ENCODE measurements at places on chromosomes 7 and 10. TPM values are rescaled to one million over a fixed set of nuclear protein-coding genes. Genes with fewer than 3 reads are reported as not detected.

- DNase-seq = no peak
These were observed 17.5 kb upstream of the SNX8 start for GRCh38 chr7:2331707-2332106.

DNA sequence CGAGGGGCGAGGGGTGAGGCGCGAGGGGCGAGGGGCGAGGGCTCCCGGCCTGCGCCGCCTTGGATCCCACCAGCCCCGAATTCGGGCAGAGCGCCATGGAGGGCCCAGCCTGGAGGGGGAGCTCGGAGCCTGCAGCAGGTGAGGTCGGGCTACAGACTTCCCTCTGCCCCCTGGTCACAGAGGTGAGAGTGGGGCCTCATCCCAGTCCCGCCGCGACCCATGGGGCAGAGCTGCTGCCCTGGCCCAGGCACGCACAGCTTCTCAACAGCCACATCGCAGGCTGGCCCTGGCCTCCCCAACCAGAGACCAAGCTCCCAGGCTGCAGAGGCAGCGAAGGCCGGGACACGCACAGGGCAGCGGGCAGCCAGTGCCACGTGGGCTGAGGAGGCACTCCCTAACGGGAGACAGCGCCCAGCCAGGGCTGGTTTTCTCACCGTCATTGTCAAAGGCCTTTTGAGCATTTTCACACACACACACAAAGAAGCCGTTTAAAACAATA is 191.8 kb downstream of the PTPRN2 start:
- DNase-seq = peak; percentile 6

- DNase-seq = no peak
These were observed 66.1 kb downstream of the MBL2 start for GRCh38 chr10:52706332-52707070.

DNA sequence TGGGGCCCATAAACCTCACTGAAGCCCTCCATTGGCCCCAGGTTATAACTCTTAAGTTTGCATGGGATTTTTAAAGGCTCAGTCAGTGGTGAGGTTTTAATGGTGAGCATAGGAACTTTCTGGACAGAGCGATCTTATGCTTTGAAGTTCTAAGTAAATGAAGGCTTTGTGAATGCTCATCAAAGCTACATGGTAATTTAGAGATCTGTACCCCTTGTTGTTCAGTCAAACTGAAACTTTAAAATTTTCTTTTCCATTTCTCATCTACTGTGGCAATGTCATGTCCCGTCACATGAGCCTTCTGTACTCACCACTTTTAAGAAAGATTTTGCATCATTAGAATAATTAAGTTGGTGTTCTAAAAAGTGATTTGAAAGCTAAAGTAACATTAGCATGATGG is 39.9 kb downstream of the CHN2 start:
- no peak for DNase-seq

The FAM24A gene
- not detected for total RNA-seq

The TCERG1L gene
- not detected for total RNA-seq

The RGR gene
- not detected for total RNA-seq
